WTC11 (cell line): ENCODE measurements at places on chromosomes 2 and 18. TPM values are rescaled to one million over a fixed set of nuclear protein-coding genes. Genes with fewer than 3 reads are reported as not detected.

Gene GALNT5
- total RNA-seq, result 0.17 to 0.34 TPM (median 0.32 TPM) in 3 replicates

Gene OSR1
- total RNA-seq, result 0.22 to 0.55 TPM (median 0.27 TPM) in 3 replicates

Gene HES6
- 52.1 to 63.9 TPM (median 63.4 TPM) in 3 replicates for total RNA-seq

Gene NAT8
- not detected in 3 replicates for total RNA-seq

Gene GCG
- 0.14 TPM in 1 of 3 replicates, not detected in the others for total RNA-seq

Gene RBM43
- total RNA-seq, result 2.8 to 3.3 TPM (median 2.9 TPM) in 3 replicates

Gene PPP1R1C
- total RNA-seq, result 3.4 to 8.7 TPM (median 3.7 TPM) in 3 replicates

Gene OTX1
- total RNA-seq, result 0.90 to 1.6 TPM (median 1.2 TPM) in 3 replicates

Gene FRZB
- 1.2 to 1.9 TPM (median 1.5 TPM) in 3 replicates for total RNA-seq

Gene MAP2
- 3.7 to 7.6 TPM (median 3.7 TPM) in 3 replicates for total RNA-seq

Gene LRRTM1
- total RNA-seq, result 1.1 to 1.4 TPM (median 1.2 TPM) in 3 replicates

Gene SLC9A4
- 0.09 to 0.11 TPM in 2 of 3 replicates, not detected in the other for total RNA-seq

Gene ACVR1C
- 1.1 to 1.6 TPM (median 1.2 TPM) in 3 replicates for total RNA-seq

Gene SCG2
- total RNA-seq, result 0.07 to 0.23 TPM (median 0.11 TPM) in 3 replicates

Gene CCDC141
- 8.5 to 10.2 TPM (median 8.8 TPM) in 3 replicates for total RNA-seq

Gene RGPD6
- total RNA-seq, result 9.1 to 12.5 TPM (median 9.3 TPM) in 3 replicates
